Stimulated activated CD4-positive, alpha-beta T cell treated with anti-CD3 and anti-CD28 coated beads, Interleukin-1b, Interleukin-23, amount 100 ng/mL, for 4 hours (primary cell): ENCODE measurements at places on chromosomes 4 and X.

GRCh38 chr4:41561244-41561643, 23.3 kb downstream of the LIMCH1 start:
- no peak for DNase-seq

DNA sequence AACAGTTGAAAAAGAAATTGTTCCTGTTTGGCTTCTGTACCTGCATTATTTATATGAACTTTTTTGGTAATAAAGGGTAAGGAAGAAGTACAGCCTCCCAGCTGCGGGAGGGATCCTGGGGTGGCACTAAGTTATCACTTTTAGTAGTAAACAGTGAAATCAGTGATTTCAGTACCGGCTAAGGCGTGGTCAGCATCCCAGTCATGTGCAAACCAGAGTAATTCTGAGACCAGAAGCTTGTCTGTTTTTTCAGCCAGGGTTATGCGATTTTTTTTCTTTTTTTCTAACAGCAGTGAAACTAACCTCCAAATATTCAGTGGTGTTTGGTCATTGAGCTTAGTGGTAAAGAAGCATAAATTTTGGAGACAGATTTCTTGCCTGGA, 3.3 kb downstream of the EGF start:
- DNase-seq, result no peak

DNA sequence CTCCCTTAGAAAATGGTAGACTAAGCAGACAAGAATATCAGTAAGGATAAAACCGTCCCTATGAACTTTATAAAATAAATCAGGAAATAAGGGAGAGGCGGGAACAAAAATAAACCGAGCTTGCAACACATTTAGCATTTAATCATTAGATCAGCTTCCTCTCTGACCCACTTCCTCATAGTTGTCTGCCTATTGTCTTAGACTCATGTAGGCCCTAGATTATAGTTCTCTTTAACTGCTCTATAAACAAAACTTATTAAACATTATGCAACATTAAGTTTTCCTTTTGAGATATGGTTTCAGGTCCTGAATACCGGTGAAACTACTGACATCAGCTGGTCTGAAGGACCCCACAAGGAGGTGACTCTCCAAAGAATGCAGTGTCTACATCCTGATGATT, 15.8 kb upstream of the SRD5A3 start:
- DNase-seq, result no peak

- no peak for DNase-seq
Observed at GRCh38 chrX:140157143-140157542, 191.8 kb upstream of the CXorf66 start.
